Activated CD4-positive, alpha-beta T cell treated with anti-CD3 and anti-CD28 coated beads for 1 hour (primary cell): ENCODE measurements at places on chromosomes 12 and 14.

- DNase-seq: no peak
These were observed 84.7 kb downstream of the ZNF664 start for GRCh38 chr12:124057691-124058090.

GRCh38 chr12:32148372-32148771 is 41.7 kb downstream of the BICD1 start:
- no peak for DNase-seq

DNA sequence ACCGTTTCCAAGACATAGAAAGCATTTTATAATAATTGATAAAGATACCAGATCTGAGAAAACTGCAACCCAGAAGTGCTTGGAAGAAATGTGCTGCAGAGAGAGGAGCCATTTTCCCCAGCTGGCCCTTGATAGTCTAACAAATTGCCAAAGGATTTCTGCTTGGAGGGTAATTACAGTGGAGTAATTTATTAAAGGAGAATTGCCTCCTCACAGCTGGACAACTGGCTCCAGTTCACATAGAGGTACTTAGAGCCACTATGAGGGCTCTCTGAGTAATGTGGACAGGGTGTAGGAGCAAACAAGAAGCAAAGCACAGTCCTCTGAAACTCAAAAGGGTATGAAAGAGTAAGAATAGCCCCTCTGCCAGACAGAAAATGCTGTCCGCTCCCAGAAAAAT is 335.6 kb downstream of the SYT1 start:
- no peak for DNase-seq

DNA sequence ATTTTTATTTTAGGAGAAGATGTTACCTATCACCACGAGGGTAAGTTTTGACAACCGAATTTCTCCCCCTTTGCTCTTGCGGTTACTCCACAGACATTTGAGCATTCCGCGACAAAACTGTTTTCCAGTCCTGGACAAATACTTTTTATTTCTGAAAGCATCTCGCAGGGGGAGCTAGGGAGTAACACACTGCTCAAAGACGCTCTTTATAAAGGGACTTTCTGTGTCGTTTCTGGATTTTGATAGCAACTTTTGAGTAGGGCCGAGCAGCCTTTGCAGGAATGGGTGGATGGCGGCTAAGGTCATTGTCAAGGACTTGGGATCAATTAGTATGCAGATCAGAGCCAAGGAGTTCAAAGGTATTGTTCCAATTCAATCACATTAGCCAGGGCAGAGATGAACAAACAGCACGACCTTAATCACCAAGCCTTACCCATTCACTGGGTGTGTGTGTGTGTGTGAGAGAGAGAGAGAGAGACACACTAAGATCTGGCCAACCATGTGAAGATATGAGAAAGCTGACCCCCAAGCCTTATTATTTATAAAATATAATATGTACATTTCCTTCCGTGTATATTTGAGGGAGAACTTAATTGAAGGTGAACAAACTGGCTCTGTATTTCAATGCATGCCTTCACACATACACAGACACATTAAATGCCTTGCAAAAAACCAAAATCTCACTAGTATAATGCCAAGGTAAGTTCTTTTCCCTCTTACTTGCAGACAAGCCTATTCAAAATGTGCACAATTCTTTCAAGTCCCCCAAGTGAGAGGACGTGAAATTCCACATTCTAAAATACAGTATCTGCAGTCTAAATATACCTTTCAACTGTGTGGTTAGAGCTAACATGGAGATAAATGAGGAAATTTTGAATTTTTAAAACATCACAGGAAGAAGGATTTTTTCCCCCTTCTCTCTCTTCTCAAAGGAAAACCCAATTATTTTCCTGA is 613.8 kb downstream of the VRK1 start:
- DNase-seq: no peak

- no peak for DNase-seq
These were observed 11.4 kb downstream of the DGLUCY start for GRCh38 chr14:91125271-91125660.

GRCh38 chr14:54567639-54568561 is 972 bp downstream of the SAMD4A start:
- DNase-seq: peak; percentile 20

DNA sequence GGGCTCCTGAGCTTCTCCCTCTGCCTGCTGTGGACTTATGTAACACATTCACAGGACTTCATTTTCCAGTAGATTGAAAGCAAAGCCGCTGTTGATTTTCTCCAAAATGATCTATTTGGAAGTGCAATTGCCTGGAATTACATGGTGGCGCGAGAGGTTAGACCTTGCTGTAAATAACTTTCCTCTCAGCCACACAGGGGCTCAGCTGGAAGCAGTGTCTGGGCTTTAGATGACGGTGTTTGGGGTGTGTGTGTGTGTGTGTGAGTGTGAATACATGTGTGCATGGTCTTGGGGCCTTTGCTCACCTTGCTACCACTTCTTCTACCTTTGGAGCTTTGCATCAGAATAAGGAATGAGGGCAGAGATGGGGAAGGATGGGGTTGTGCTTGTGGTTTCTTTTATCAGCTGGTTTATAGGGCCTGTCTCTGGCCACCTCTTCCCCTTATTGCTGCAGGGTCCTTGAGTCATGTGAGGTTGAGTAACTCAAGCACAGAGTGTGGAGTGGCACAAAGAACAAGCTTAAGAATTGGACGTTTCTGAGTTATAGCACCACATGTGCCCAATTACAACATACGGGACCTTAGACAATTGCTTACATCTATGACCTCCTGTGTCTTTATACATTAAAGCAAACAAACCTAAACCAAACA is 280.6 kb downstream of the NRXN3 start:
- no peak for DNase-seq

GRCh38 chr12:44709166-44709565 is 166.9 kb downstream of the NELL2 start:
- DNase-seq: no peak

GRCh38 chr12:12872139-12872933 is 19.0 kb upstream of the GPRC5A start:
- DNase-seq: no peak

GRCh38 chr12:101455685-101456084 is 19.5 kb upstream of the SPIC start:
- DNase-seq: no peak

DNA sequence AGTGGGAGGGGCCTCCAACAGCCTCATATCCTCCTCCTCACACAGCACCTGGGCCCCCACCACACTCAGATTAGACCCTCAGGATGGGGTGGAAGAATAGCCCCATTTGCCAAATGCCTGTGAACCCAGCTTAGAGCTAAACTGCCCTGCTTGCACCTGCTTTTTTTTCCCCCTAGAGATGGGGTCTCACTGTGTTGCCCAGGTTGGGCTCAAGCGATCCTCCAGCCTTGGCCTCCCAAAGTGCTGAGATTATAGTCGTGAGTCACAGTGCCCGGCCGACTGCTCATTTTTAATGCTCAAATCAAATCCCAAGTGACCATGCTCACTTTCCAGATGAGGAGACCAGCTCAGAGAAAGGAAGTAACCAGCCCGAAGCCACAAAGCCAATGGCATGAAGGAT is 27.1 kb downstream of the TESC start:
- DNase-seq: no peak

GRCh38 chr12:83093426-83093825 is 406.7 kb downstream of the TMTC2 start:
- no peak for DNase-seq

DNA sequence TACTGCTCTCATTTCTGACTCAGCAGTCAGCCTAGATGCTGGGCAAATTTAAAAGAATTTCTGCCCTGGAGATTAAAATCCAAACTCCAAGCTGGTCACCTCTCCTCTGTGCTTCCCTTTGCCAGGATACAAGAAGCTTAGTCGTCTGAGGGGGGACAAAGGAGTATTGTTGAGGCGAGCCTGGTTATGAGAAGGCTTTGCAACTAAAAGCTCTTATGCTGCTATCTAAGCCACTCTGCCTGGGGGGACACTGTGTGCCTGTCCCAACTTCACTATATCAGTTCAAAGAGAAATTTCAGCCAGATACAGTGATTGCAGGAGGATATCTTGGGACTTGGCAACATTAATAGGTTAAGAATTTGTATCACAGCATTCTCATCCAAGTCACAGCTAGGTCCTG is 10.8 kb upstream of the PLEKHH1 start:
- DNase-seq: no peak

- DNase-seq: no peak
These were observed 3.0 kb downstream of the SETD1B start for GRCh38 chr12:121806546-121807423.

- DNase-seq: no peak
These were observed 55.3 kb upstream of the AMN start for GRCh38 chr14:102866982-102867761.

- DNase-seq: no peak
These were observed 46.0 kb downstream of the DGLUCY start for GRCh38 chr14:91159906-91160305.

GRCh38 chr12:65492998-65493912 is 214.8 kb downstream of the MSRB3 start:
- DNase-seq: no peak

DNA sequence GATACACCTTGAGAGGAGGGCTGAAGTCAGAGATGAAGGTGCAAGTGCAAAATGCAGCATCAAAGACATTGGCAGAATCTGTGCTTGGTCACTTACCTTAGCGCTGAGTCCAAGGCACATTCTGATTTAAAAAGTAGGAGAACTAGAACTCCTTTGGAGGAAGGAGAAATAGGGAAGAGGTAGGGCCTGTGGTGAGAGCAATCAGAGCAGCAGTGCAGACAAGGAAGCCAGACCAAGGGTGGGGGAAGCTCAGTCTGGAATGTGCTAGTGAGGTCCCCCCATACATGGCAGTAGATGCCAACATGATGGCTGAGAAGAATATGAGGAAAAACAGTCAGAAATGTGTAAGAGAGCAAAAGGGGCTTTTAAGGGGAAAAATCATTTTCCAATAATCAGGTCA is 206.5 kb downstream of the SSPN start:
- no peak for DNase-seq

GRCh38 chr12:27673101-27673718 is 23.0 kb upstream of the REP15 start:
- DNase-seq: no peak

GRCh38 chr14:26935733-26936132 is 337.9 kb upstream of the NOVA1 start:
- no peak for DNase-seq

GRCh38 chr12:53816360-53817020 is 64.7 kb upstream of the CISTR start:
- DNase-seq: no peak

- no peak for DNase-seq
These were observed 441 bp downstream of the PDE3A start for GRCh38 chr12:20368651-20369304.

- no peak for DNase-seq
These were observed 249.9 kb downstream of the DAD1 start for GRCh38 chr14:22338917-22339715.

DNA sequence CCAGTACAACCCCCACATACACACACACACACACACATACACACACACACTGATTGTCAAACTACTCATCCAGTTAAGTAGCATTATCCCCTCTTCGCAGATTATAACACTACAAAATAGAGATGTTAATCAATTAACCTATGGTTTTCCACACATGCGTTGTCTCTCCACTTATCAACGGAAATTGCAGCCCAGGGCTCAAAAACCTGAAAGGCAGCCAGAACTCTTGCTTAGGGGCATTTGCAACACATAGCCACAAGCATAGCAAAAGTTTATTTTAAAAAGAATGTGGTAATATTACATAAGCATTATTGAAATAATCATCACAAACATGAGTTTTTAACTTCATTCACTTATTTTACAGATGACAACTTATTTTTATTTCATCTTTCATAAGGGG is 265.8 kb downstream of the SLC16A7 start:
- DNase-seq: no peak

GRCh38 chr12:21526053-21526452 is at the start of gene SPX:
SPX (plus strand) TSS chr12:21526296; CDS start chr12:21526473, 177 bp downstream.
- no peak for DNase-seq

DNA sequence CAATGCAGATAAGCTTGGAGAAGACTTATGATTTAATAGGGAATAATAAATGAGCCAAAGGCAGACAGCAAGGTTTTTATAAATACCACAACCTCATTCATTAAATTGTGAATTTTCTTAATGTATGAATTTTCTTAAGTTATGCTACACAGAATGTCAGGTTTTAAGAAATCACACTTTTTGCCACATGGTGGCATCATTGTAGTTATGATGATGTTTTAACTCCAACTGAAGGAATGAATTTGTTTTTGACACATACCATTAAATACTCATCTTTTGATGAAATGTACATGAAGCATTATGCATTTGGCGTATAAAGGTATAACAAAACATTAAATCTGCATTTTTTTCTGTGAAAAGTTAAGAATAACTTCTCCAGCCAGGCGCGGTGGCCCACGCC is 524.1 kb upstream of the FBXO33 start:
- no peak for DNase-seq

DNA sequence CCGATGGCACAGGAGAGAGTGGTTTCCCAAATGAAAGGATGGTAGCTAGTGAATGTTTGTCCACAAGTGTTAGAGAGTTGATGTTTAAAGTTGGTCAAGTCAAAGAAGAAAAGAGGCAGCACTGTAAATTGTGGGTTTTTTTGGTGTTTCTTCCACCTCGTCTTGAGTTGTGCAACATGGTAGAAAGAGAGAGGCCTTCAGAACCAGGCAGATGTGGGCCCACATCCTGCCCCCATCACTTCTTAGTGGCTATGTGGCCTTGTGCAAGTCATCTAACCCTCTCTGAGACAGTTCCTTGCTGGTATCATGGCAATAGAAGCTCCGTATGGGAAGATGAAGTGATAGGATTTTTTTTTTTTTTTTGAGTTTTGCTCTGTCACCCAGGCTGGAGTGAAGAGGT is 60.8 kb downstream of the NDUFA12 start:
- no peak for DNase-seq

- DNase-seq: no peak
These were observed 44.7 kb upstream of the KCNJ8 start for GRCh38 chr12:21819236-21819635.
